ENCODE measurements at places on chromosomes 16 and 17.
A peak's percentile ranks its signal among the peaks of the same experiment; 100 is the strongest.

DNA sequence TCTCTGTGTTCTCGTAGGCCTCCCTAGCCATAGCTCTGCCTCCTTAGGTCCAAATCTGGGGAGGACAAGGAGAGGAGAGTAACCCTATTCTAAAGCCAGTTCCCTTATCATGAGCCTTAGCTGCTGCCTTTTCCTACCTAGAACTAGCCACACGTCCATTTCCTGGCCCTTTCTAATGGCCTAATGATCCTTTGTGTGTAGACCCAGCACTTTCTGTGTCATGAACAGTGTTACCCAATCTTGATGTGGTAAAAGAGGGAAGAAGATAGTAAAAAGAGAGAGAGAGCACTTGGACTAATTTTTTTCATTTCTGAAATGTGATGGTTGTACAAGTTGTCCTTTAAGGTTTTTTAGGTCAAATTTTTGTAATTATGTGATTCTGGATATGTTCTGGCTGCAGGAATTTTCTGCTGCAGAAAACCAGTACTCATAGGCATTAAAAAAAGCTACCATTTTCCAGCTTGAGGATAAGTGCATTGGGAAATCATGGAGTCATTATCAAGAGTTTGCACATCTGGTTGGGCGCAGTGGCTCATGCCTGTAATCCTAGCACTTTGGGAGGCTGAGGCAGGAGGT lies 18.2 kb downstream of the CASC3 start:
- no peak for DNase-seq

DNA sequence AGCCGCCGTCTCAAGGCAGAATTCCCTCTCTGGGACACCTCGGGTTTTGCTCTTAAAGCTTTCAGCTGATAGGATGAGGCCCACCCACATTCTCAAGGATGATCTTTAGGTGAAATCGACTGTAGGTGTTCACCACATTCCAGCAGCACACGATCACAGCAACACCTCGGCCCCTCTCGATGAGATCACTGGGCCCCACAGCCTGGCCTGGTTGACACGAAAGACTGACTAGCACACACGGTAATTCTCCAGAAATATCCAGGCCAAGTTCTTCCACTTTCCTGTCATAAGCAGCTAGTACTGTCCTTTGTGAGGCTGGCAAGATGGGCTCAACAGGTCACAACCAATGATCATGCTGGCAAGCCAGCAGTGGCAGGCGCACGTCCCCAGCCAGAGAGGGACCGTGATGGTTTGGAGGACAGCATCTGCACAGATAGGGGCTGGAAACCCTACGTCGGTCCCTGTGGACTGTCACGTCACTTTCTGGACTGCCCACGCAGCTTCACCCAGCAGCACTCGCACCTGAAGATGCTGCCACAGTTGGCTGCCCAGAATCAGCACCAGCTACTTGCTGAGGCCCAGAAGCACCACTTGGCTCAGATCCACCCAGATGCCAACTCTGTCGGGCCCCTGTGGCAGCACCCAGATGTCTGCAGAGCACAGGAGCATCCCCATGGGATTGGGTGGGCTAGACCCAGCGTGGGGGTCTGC lies 17.4 kb downstream of the TMC6 start:
- peak; percentile 25 for DNase-seq

GRCh38 chr17:48406936-48407567 lies 23.0 kb downstream of the SKAP1 start:
- no peak for DNase-seq

GRCh38 chr17:47996201-47996600 lies 25.3 kb downstream of the CDK5RAP3 start:
- no peak for DNase-seq

GRCh38 chr17:79922116-79922601 lies 82.9 kb upstream of the CBX4 start:
- DNase-seq: peak; percentile 33

GRCh38 chr16:48385253-48386150 lies at the start of gene SIAH1:
Gene SIAH1 (minus strand): TSS chr16:48385413. CDS start chr16:48362428, 22,985 bp downstream.
- peak; percentile 91 for DNase-seq

- no peak for DNase-seq
These were observed 40.6 kb upstream of the CDH1 start for GRCh38 chr16:68696514-68696913.

GRCh38 chr17:73508057-73508930 lies 136.0 kb downstream of the SDK2 start:
- no peak for DNase-seq

DNA sequence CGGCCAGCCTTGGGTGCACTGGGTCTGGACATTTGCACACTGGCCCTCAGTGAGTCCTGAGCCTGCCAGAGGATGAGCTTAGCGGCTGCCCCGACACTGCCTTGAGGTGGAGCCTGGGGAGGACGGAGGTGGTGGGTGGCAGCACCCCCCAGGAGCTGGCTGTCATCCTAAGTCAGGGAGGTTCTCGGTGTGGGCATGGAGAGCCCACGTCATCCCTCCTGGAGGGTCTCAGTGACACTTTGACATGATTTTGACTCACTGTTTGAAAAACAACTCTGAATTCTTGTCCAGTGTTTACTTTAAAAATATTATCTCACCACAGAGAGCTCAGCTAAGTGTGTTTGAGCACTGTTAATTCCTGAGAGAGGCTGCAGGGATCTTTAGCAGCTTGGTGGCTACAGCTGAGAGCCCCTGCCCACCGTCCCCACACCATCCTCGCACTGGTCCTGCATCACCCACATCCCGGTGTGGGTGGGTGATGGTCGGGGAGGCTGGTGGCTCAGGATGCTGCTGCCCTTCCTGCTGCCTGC lies 63.1 kb downstream of the BANP start:
- DNase-seq: no peak

DNA sequence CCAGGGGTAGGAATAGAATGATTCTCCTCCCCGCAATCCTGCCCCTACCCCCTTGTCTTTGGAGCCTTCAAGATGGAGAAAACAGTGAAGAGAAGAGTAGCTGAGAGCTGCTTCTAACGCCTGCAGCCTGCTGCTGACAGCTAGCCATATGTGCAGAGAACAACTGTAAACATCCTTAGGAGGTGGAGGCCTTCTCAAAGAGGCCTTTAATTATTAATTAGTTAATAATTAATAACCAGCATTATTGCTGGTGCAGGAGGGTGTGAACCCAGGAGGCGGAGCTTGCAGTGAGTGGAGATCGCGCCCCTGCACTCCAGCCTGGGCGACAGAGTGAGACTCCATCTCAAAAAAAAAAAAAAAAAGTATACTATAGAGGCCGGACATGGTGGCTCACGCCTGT lies 8.5 kb downstream of the BFAR start:
- DNase-seq: no peak

GRCh38 chr17:34389126-34389750 lies 26.2 kb upstream of the CCL1 start:
- DNase-seq: no peak

DNA sequence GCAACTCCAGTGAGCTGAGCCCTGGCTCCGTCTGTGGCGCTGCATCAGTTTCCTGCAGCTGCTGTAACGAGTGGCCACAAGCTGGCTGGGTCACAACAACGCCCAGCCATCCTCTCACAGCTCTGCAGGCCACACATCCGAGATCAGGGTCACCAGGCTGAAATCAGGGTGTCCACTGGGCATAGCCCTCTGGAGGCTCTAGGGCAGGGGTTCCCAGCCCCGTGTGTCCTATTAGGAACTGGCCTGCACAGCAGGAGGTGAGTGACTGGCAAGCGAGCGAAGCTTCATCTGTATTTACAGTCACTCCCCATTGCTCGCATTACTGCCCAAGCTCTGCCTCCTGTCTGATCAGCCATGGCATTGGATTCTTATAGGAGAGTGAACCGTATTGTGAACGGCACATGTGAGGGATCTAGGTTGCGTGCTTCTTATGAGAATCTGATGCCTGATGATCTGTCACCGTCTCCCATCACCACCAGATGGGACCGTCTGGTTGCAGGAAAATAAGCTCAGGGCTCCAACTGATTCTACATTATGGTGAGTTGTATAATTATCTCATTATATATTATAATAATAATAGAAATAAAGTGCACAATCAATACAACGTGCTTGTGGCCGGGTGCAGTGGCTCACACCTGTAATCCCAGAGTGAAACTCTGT lies 176.5 kb downstream of the SEC14L1 start:
- DNase-seq: no peak

GRCh38 chr17:19702217-19702641 lies 14.2 kb downstream of the SLC47A2 start:
- no peak for DNase-seq

DNA sequence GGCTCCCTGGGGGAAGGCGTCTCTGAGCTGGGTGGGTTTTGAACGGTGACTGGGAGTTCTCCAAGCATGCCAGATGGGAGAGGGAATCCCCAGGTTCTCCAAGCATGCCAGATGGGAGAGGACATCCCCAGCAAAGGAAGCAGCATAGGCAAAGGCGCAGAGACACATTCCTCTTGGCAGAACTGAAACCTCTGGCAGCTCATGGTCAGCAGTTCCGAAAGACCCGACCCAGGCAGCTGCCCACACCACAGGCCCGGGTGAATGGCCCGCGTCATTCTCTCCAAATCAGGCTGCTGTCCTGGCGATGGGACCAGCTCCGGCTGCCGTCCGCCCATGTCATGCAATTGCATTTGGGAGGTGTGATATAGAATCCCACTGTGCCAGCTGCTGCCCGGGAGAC lies 8.0 kb downstream of the ZNF469 start:
- DNase-seq: no peak

GRCh38 chr16:14181371-14182050 lies 110.4 kb downstream of the MRTFB start:
- DNase-seq: no peak

DNA sequence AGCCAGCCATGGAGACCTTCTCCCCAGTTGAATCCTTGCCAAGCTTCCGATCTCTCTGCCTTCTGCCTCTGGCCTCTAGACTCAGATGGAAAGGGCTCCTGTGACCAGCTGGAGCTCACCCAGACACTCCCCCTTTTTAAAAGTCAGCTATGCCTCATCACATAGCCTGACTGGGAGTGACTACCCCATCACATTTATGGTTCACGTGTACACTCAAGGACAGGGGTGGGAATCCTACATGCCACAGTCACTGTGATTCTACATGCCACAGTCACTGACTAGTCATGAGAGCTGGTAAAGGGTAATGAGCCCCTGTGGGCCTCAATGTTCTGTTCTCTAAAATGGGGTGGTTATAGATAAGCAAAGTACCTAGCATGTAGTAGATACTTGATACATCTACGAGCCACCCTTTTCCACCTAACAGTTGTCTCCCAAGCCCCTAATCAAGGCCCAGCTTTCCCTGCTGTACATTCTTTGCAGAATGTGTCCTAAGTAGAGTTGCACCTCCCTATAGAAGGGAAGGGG lies 85.1 kb downstream of the RGS9 start:
- DNase-seq: no peak

- no peak for DNase-seq
These were observed 12.8 kb upstream of the KCNJ18 start for GRCh38 chr17:21679256-21680146.

GRCh38 chr17:76716839-76717215 lies 6.1 kb upstream of the MXRA7 start:
- DNase-seq: no peak

- no peak for DNase-seq
These were observed 744 bp upstream of the METRNL start for GRCh38 chr17:83078378-83079351.

DNA sequence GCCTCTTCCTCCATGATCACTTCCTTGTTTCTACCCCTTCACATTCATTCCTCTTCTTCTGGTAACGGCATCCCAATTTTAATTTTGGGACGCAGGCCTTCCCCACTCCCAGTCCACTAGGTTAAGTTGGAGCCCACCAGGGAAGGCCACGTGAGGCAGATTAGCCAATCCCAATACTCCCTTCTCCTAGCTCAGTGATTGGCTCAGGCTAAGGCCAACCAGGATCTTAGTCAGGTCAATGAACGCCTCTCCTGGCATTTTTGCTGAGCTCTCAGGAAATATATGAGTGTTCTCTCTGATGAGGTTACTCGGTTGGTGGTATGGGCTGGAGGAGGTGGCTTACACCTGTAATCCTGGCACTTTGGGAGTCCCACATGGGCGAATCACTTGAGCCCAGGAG lies 15.4 kb downstream of the SEZ6L2 start:
- DNase-seq: no peak

DNA sequence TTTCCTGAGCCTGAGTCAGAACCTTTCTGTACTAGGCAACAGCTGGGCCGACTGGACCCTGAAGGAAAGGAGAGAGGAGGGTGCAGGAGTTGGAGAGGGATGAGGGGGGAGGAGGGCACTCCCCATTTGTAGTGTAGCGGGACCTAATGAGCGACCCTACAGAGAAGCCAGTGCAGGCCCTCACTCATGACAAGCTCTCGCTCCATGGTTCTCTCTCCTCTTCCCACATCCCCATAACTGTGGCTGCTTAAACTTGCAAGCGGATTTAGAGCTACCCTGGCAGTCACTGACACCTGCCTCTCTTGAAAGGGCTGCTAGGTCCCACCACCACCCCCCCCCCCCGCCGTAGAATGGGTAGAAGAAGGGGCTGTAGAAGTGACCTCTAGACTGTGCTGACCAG lies 14.5 kb downstream of the NKD1 start:
- no peak for DNase-seq
